IPS DF 6.9 (cell line): ENCODE measurements at places on chromosomes 7 and 10.

DNA sequence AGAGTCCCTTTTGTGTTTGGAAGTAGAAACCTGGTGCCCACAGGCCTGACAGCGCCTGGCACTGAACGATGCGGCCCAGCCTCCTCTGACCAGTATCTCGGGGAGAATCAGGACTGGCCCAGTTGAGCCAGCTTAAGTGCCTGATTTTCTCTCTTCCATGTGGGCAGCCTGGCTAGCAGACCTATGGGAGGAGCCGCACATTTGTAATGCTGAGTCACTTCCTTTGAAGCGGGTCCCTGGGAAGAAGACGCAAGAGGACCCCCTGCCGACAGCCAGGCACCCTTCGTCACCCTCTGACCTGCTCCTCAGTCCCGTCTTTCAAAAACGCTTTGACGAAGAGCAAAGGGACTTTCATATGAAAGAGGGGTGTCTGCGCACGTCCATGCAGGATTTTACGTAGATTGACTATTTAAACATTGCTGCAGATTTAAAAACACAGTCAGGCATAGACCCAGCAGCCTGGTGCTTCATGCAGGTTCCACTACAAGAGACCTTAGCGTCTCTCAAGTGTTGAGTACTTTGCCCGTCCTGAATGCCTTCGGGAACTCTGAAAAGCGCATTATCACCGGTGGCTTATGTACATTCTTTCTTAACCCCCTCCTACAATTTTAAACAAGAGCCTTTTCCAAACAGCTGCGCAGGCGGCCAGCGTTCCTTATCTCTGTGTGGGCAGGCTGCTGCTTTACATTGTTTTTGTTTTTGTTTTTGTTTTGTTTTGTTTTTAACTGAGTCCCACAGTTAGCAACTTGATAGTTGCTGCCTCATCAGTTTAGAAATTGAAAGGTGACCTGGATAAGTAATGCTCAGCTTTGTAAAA lies 36.5 kb upstream of the AP5Z1 start:
- no peak for DNase-seq

DNA sequence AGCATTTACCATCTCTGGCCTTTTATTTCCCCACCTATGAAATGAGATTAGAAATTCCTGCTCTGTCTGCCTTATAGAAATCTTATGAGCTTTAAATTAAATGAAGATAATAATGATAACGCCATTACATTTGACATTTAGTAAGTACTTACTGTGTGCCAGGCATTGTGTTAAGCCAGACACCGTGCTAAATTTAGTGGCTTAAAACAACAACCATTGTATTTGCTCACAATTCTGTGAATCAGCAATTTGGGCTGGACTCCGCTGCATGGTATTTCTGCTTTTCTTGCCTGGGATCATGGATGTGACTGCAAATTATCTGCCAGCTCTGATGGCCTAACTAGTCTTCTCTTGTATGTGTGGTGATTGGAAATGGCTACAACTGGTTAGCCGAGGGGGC lies 56.4 kb upstream of the CCDC6 start:
- no peak for DNase-seq

GRCh38 chr10:74104480-74104879 lies 46.1 kb downstream of the AP3M1 start:
- DNase-seq, result no peak

- no peak for DNase-seq
These were observed 325.5 kb downstream of the LHFPL3 start for GRCh38 chr7:104653825-104654401.

DNA sequence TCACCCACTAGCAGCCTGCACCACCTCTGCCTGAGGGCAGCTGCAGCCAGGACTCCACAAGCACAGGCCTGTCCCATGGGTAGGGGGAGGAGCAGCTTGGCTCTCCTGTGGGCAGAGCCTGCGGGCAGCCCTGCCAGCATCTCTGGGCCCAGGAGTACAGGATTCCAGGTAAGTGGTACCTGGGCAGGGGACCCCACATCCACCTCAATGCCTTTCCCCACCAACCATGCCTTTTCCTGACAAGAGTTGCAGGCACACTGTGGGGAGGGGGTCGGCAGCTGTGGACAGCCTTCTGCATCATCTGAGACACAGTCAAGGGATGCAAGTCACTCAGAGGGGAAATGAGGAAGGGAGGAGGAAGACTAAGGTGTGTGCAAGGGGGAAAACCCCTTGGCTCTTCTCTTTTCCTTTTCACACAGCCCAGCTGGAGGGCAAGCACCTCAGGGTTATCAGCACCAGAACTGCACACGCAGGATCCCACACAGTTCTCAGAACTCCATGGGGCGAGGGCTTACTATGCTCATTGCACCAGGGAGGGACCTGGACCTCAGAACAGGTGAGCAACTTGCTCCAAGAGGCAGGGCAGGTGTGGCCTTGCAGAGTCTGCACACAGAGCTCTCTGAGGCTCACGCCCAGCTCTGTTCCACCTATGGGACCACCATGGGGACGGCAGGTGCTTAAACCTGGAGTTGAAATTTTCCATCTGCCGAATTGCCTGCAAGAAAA lies 16.5 kb upstream of the ANTXRL start:
- DNase-seq, result no peak

- no peak for DNase-seq
These were observed 820 bp upstream of the NRG3 start for GRCh38 chr10:81873932-81874816.
